Large intestine (tissue), 12 donors: ENCODE measurements at places on chromosomes 13 and 19. TPM values are rescaled to one million over a fixed set of nuclear protein-coding genes. Genes with fewer than 3 reads are reported as not detected.

The HS6ST3 gene
- 1.4 TPM for polyA plus RNA-seq

The LILRA1 gene
- polyA plus RNA-seq: 0.43 TPM

The ANKRD24 gene
- 2.8 TPM for polyA plus RNA-seq

The DENND1C gene
- 40.4 TPM for polyA plus RNA-seq

The MRPL57 gene
- polyA plus RNA-seq: 19.6 TPM

The MISP3 gene
- 12.3 TPM for polyA plus RNA-seq

GRCh38 chr19:4264812-4265211 is 14.3 kb upstream of the SHD start:
- no peak overlapping the region for H3K27ac ChIP-seq
- no peaks in the 10 kb centered on the region for H3K27me3 ChIP-seq
- DNase-seq: no peak
- H3K36me3 ChIP-seq: peaks cover 55% of the 10 kb centered on the region

- no peak within 1 kb of the TSS for H3K27ac ChIP-seq
- no peaks in the 10 kb centered on the region for H3K36me3 ChIP-seq
- H3K4me3 ChIP-seq: peak within 1 kb of the TSS; percentile 51
- H3K27me3 ChIP-seq: peaks cover 49% of the 10 kb centered on the region
- peaks cover 7% of the 10 kb centered on the region for H3K4me1 ChIP-seq
These were observed at the start of gene DNAAF3 for GRCh38 chr19:55166530-55167268. TSS of gene DNAAF3 (minus strand) at chr19:55166613. CDS start at chr19:55166413, 200 bp downstream.

DNA sequence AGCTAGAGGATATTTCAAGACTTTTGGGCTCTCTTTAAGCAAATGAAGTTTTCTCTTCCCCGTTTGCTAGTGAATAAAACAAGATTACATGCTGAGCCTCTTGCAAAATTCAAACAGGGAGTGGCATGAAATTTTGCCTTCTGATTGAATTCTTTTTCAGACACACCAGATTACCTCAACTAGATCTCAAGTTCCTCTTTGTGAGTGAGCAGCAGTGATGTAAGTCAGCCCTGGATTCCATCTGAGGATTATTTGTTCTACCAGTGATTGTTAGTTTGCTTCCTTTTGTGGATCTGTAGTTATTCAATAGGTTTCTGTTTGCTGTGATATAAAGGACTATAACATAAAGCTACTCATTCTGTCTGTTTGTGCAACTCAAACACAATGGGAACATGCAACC is 407.7 kb downstream of the LMO7 start:
- no peak overlapping the region for H3K4me3 ChIP-seq
- DNase-seq: no peak
- no peak overlapping the region for H3K27ac ChIP-seq

DNA sequence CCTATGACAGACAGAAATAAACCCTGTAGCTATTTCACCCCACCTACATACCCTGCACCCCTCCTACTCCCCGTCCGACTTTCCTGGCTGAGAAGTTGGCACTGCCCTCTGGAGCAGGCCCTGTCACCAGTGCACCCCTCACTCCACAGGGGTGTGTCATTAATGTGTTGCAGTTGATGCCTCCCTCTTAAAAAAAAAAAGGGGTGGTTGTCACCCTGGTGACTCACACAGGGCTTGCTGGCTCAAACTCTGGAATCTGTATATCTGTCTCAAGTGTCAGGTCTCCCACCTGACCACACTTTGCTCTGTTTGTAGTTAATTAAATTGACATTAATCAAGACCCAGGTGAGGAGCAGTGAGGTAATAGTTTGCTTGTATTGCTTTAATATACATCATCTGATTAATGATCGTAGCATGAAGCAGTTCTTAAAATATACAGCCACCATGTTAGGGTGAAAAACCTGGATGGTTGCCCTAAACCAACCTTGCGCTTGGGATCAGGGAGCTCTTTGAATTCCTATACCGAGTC is 2.0 kb upstream of the GATAD2A start:
- DNase-seq: no peak
- H3K27me3 ChIP-seq: no peaks in the 10 kb centered on the region
- peaks cover 14% of the 10 kb centered on the region for H3K4me1 ChIP-seq
- no peak overlapping the region for H3K4me3 ChIP-seq

DNA sequence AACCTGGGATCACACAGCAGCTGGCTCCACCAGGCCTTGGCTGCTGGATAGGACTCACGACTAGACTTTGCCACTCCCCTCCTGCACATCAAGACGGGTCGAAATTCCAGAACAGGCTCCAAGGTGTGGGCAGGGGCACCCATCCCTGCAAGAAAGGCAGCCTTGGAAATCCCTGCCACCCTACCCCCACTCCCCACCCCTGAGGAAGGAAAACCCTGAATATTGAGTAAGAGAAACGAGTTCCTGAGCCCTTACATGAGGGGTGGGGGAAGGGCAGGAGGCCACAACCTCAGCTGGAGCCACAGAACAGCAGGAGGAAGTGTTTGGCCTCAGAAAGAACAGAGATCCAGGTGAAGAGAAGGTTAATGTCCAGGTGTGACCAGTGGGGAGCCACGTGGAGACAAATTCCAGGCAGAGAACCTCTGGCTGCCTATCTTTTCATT is 20.1 kb downstream of the DEDD2 start:
- H3K27me3 ChIP-seq: no peaks in the 10 kb centered on the region
- peaks cover 51% of the 10 kb centered on the region for H3K36me3 ChIP-seq
- H3K4me3 ChIP-seq: no peak overlapping the region

GRCh38 chr13:84686973-84687372 is 804.7 kb upstream of the SLITRK1 start:
- H3K36me3 ChIP-seq: no peaks in the 10 kb centered on the region
- H3K4me1 ChIP-seq: no peaks in the 10 kb centered on the region
- DNase-seq: no peak
- no peak overlapping the region for H3K27ac ChIP-seq
- H3K4me3 ChIP-seq: no peak overlapping the region

- H3K4me3 ChIP-seq: no peak overlapping the region
- H3K4me1 ChIP-seq: no peaks in the 10 kb centered on the region
- no peak for DNase-seq
- H3K27ac ChIP-seq: no peak overlapping the region
- no peaks in the 10 kb centered on the region for H3K27me3 ChIP-seq
These were observed 32.3 kb downstream of the ITM2B start for GRCh38 chr13:48265217-48265815.

- no peak overlapping the region for H3K27ac ChIP-seq
- no peaks in the 10 kb centered on the region for H3K36me3 ChIP-seq
- no peaks in the 10 kb centered on the region for H3K27me3 ChIP-seq
- H3K4me3 ChIP-seq: no peak overlapping the region
- no peaks in the 10 kb centered on the region for H3K4me1 ChIP-seq
- DNase-seq: no peak
These were observed 3.3 kb upstream of the LILRA6 start for GRCh38 chr19:54245936-54246335.

GRCh38 chr13:30307971-30308290 is 580 bp upstream of the KATNAL1 start:
- H3K4me1 ChIP-seq: no peaks in the 10 kb centered on the region
- no peak overlapping the region for H3K27ac ChIP-seq
- no peaks in the 10 kb centered on the region for H3K36me3 ChIP-seq

- no peaks in the 10 kb centered on the region for H3K27me3 ChIP-seq
- peak; percentile 55 for DNase-seq
- H3K27ac ChIP-seq: no peak overlapping the region
These were observed 53.1 kb upstream of the SERPINE3 start for GRCh38 chr13:51286135-51287002.

GRCh38 chr19:18995804-18996241 is 37.5 kb downstream of the SUGP2 start:
- H3K4me1 ChIP-seq: peaks cover 4% of the 10 kb centered on the region
- H3K27ac ChIP-seq: no peak overlapping the region
- no peaks in the 10 kb centered on the region for H3K27me3 ChIP-seq
- H3K4me3 ChIP-seq: no peak overlapping the region
- peak; percentile 48 for DNase-seq

DNA sequence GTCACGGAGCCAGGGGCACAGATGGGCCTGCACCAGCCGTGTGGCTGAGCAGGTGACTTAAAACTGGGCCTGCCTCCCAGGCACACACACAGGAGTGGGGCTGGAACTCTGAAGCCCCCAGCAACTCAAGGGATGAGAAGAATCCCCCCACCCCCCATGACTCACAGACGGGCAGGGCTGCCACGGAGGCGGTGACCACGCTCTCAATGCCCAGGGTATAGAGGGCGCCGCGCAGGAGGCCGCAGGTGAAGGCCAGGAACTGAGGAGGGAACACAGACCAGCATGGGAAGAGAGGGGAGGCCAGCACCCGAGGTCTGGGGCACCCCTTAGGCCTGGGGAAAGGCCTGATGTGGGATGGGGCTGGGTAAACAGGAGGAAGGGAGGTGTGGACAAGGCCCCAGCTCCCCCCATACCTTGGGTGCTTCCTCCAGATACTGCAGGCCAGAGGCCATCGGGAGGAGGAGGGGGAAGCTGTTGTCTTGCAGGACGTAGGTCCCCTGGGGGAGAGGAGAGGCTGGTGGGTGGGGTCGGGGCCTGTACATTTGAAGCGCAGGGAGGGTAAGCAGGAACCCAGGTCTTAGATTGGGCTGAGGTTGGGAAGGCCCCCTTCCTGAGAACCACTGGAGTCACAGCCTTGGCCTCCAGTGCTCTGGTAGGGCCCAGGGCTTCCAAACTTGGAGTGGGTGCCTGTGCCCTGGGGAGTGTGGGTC is 3.1 kb upstream of the NKPD1 start:
- H3K36me3 ChIP-seq: no peaks in the 10 kb centered on the region
- no peak overlapping the region for H3K4me3 ChIP-seq
- peaks cover 21% of the 10 kb centered on the region for H3K4me1 ChIP-seq
